ENCODE measurements at places on chromosomes 2 and 18. TPM values are rescaled to one million over a fixed set of nuclear protein-coding genes. Genes with fewer than 3 reads are reported as not detected.

Gene TOGARAM2
- total RNA-seq = 0.47 TPM

Gene RPIA
- total RNA-seq = 4.9 TPM

Gene SFTPB
- total RNA-seq = 0.17 TPM

Gene NABP1
- 117 TPM for total RNA-seq

Gene AGXT
- not detected for total RNA-seq

Gene PDE11A
- 0.09 TPM for total RNA-seq

Gene CRYGD
- total RNA-seq = not detected

Gene KCTD1
- 7.2 TPM for total RNA-seq

Gene FEV
- not detected for total RNA-seq

Data from bronchial smooth muscle cell (primary cell).